ENCODE measurements at places on chromosomes 11 and 22. TPM values are rescaled to one million over a fixed set of nuclear protein-coding genes. Genes with fewer than 3 reads are reported as not detected.

DRICH1 gene
- not detected for total RNA-seq

KAT5 gene
- 74.8 TPM for total RNA-seq

PKP3 gene
- total RNA-seq: 58.6 TPM

RIC3 gene
- total RNA-seq: 25.0 TPM

TBX10 gene
- total RNA-seq: not detected

ENTHD1 gene
- 0.09 TPM for total RNA-seq

ARFIP2 gene
- total RNA-seq: 87.3 TPM

SCT gene
- not detected for total RNA-seq

YPEL4 gene
- total RNA-seq: 0.46 TPM

PATL1 gene
- 26.2 TPM for total RNA-seq

FAT3 gene
- total RNA-seq: 14.4 TPM

MRPL48 gene
- total RNA-seq: 11.1 TPM

OR4X2 gene
- total RNA-seq: not detected

MYO7A gene
- 3.1 TPM for total RNA-seq

GVQW3 gene
- total RNA-seq: 1.1 TPM

TEAD1 gene
- total RNA-seq: 87.0 TPM

SSTR3 gene
- 46.4 TPM for total RNA-seq

TREH gene
- 2.4 TPM for total RNA-seq

OR8A1 gene
- total RNA-seq: not detected

SULT4A1 gene
- total RNA-seq: 0.14 TPM

PARVG gene
- 1.2 TPM for total RNA-seq

KRTAP5-9 gene
- 2.2 TPM for total RNA-seq

TMEM121B gene
- 7.6 TPM for total RNA-seq

PKDREJ gene
- 0.68 TPM for total RNA-seq

All from prostate gland (tissue), 2 donors.